ENCODE measurements at places on chromosomes 6 and 20.

GRCh38 chr20:37449276-37449675 is 71.8 kb upstream of the NNAT start:
- DNase-seq = no peak

- no peak for DNase-seq
Observed at GRCh38 chr6:25278261-25278913, 787 bp upstream of the CARMIL1 start.

DNA sequence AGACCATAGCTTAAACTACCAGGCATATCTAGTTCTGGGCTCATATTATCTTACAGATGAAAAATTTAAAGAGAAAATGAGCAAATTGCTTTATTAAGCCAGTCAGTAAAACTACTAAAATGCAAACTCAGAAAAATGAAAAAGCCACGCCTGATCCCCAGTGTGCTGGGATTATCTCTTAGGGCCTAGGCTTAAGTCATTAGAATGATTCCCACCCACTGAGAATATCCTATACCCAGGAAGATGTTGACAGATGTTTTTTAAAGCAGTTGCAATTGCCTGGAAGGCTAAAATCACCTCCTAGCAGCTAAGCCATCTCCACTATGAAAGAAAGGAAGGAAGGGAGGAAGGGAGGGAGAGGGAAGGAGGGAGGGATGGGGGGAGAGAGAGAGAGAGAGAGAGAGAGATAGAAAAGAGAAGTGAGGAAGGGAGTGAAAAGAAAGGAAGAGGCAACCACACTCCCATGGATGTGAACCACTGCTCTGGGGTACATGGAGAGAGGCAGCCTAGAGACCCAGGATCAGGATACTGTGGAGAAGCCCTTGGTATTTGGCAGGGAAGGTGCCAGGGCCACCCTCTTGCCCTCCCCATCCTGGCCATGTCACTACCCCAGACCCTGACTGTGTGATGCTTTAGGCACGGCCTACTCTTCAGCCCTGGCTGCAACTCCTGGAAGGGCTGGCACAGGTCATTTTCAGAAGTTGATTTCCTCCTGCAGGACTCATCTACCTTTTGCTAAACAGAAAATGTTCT is 21.9 kb downstream of the NEDD9 start:
- DNase-seq = no peak

- no peak for DNase-seq
Observed at GRCh38 chr20:1939270-1939595, 44.0 kb downstream of the SIRPA start.

DNA sequence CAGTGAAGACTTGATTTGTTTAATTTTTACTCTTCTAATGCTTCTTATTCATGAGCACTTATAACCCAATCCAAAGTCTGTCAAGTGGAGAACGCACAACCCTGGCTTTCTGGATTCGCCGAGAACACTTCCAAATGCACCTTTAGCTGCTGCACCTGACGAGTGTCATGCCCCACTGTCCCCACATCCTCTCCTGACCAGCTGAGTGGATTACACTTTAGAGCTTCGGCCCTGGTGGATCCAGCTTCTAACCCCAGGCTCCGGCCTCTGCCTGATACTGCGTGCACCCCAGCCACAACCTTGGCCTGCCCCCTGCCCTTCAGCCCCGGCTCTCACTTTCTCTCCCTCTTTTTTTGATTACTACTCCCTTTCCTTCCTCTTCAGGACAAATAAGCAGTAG is 258.8 kb downstream of the TMEM242 start:
- DNase-seq = no peak

DNA sequence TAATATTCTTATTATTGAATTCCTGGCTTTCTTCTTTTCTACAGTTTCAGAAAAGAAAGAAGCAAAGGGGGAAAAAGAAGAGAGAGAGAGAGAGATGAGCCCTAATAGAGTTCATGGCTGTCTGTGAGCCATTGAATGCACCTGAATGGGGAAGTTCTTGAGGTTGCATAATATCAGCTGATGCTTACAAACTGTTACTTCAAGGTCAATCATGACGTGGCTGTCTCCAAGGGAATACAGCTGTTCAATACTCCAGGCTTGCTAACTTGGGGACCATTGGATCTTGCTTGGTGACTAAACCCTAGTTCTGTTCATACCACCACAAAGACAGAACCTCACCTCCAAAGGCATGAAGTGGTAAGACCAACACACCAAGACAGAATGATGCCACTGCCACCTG is 180.4 kb downstream of the ADGRG6 start:
- no peak for DNase-seq

GRCh38 chr6:74574794-74575193 is 631.1 kb downstream of the COL12A1 start:
- no peak for DNase-seq

DNA sequence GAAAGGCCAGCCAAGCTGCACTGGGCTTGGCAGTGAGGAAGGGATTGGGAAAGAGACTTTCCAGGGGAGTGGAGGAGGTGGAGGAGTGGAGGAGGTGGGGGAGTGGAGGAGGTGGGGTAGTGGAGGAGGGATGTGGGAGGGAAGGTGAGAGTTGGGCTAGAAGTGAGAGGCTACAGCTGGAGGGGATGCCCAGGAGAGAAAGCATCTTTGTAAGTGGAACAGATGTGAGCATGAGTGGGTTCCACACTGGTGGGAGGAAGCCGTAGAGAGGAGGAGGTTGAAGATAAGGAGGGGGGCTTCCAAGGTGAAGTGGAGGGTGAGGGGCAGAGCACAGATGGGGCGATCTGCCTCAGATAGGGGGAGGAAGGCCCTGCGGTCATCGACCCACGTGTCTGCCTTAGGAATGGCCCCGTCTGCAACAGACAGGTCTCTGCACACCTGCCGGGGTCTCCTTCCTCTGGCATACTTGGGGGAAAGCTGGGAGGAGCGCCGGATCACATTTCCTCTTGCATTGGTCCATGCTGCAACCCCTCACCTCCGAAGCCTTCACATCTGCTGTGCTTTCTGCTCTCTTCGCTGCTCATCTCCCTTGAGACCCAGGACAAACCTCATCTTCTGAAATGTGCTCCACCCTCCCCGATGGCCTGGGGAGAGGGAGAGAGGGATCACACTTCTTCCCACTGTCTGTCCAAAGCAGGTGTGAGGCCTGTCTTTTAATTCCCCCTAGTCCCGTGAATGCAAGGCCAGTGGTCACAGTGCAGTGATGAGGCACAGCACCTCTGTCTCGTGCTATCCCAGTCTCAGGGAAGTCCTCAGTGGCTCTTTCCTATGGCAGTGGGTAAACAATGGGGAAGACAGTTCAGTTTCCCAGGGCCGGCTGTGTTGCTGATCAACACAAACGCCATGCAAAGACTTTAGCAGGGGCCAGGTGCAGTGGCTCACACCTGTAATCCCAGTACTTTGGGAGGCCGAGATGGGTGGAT is 48.6 kb upstream of the SNX9 start:
- DNase-seq = no peak

DNA sequence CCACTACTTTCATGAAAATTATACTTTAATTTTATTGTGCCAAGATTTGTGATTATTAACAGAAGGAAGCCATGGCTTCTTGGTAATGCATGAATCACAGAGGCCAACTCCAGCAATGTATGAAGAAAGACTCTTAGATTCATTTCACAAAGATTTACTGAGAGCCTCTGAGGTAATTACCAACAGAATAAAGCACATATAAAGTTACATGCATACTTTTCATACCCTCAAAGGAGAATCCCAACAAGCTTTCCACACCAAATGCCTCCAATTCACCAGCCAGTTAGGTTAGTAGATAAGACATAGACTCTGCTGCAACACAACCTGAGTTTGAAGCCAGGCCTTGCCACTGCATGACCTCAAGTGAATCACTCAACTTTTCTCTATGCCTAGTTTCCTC is 41.9 kb downstream of the HBS1L start:
- no peak for DNase-seq

- no peak for DNase-seq
Observed at GRCh38 chr6:18162401-18162800, 7.2 kb downstream of the KDM1B start.

DNA sequence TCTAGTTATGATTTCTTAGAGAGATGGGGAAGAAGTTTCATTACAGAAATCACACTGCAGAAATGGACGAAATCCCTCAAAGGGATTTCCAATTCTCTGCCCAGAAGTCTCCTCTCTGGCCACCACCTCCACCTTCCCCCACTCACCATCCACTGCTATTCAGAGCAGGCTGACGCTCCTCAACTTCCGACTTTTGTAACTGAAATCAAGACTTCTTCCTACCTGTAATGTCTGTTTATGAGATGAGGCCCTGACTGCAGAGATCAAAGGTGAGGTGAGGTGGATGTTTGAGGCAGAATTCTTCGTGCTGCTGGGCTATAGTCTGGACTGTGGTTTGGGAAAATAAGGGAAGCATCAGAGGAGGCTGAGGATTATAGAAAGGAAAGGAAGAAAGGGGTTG is 385.2 kb upstream of the ARID1B start:
- no peak for DNase-seq

GRCh38 chr6:74063391-74063790 is 367.4 kb downstream of the CD109 start:
- DNase-seq = no peak

DNA sequence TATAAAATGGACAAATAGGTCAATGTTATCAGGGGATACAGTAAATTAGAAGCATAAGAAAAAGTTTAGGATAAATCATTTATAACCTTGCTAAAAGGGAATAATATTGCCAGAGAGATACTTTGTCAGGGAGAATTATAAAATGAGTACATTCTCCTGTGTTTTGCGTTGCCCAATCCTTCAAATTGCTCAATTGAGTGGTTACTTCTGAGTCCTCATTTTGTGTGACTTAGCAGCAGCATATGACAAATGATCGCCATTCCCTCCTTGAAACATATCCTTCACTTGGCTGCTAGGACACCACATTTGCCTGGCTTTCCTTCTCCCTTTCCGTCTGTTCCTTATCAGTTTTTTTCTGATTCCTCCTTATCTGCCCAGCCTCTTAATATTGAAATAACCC is 106.7 kb upstream of the FLRT3 start:
- DNase-seq = no peak

DNA sequence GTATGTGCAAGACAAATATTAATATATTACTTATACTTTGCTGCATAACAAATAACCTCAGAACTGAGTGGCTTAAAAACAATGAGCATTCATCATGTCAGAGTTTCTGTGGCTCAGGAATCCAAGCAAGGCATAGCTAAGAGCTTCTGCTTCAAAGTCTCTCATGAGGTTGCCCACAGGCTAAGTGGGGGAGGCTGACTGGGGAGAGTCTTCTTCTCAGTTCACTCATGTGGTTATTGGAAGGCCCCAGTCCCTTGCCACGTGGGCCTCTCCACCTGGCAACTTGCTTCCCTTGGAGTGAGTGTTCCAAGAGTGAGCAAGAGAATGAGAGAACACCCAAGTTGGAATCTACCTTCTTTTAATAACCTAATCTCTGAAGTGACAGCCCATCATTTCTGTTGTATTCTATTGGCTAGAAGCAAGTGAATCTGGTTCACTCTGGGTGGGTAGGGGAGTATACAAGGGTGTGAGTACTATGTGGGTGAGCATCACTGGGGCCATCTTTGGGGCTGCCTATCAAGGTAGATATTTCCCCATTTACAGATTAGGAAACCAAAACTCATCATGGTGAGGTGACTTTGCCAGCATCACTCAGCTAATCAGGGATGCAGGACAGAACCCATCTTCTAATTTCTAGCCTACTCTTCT is 36.0 kb downstream of the DNAH8 start:
- no peak for DNase-seq

GRCh38 chr6:50091641-50092040 is 41.9 kb upstream of the DEFB112 start:
- no peak for DNase-seq

DNA sequence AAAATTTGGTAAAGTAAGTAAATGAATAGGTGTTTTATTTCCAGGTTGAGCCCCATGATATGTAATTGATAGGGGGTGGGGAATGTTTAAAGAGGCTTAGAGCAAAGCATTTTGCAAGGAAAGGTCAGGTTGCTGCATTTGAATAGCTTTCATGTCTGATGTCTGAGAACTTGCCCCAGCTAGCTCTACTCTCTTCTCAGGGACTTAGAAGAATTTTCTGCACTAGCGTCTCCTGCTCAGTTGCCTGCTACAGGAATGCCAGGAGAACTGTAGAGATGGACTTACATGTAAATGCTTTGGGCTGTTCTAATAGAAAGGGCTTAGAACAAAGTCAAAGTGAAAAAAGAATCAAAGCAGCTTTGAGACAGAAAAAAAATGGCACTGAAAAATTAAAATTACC is 35.5 kb downstream of the TRMT6 start:
- DNase-seq = no peak

- DNase-seq = no peak
Observed at GRCh38 chr6:133100865-133101264, 140.3 kb upstream of the EYA4 start.

GRCh38 chr6:46412662-46413061 is 78.6 kb downstream of the RCAN2 start:
- DNase-seq = no peak

DNA sequence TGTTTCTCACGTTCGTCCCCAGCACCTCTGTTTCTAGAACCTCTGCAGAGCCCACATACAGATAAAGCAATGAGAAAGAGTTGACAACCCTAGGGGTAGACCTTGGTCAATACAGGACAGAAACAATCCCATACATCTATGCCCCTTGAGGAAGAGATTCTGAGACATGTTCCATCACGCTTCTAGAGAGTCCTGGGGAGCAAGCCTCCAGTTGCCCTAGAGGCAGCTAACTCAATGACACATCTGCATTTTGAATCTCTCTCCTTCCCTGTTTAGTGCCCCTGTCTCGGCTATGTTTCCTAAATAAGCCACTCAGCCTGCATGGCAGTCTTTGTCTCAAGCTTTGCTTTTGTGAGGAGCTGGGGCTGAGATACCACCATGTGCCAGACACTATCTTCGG is 435.3 kb downstream of the CD83 start:
- DNase-seq = no peak

- DNase-seq = no peak
Observed at GRCh38 chr6:24574809-24575208, 71.2 kb downstream of the KIAA0319 start.

DNA sequence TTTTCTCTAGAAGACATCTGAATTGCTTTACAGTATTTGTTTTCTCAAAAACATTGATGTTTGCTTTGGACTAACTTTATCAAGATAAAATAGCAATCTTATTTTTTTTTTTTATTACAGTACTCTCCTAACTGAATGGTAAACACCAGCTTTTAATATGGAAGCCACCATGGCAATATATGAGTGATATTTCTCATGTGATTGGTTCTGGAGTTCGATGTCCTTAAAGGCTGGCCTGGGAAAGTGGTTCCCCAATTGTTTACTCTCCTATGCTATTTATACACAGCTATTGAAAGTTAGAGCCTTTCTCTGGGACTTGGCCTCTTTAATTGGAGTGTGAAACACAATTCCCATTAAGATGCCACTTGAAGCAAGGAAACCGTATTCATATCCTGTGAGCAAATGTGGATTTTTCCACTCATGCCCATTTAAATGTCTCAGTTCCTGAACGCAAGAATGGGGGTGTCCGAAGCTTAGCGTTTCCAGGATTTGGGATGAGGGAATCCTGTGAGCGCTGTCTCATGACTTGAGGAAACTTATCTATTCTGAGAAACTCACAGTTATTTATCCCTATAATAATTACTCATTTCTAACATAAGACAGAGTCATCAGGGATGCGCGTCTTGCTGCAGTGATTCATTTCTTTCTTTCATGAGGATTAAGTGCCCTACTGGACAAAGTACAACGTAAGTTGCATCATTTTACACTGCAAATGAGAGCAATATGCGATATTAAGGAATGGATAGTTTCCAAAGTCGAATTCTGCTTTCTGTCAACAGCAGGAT is 143.3 kb upstream of the PREP start:
- no peak for DNase-seq
